ENCODE measurements at places on chromosomes 2 and 18. TPM values are rescaled to one million over a fixed set of nuclear protein-coding genes. Genes with fewer than 3 reads are reported as not detected.

The CHRNG gene
- not detected for total RNA-seq

The C1QL2 gene
- not detected for total RNA-seq

The FAP gene
- total RNA-seq, result 37.6 TPM

The CPO gene
- 3.0 TPM for total RNA-seq

DNA sequence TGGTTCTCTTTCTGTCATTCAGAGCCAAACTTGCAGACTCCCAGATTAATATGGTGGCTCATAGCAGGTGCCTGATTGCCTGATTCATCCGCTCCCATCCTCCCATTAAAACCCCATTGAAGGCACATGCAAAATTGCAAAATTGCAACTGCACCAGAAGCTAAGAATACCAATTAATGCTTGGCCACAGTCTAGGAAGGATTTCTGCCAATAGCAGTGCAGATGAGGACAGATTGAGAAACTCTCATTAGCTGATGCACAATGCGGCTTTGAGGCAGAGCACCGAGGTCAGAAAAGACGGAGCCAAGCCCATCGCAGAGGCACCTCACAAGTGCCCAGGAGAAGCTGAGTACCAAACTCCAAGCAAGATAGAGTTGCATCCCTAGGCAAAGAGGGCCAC, 172.8 kb downstream of the ARL4C start:
- no peaks in the 10 kb centered on the region for H3K4me1 ChIP-seq
- no peak overlapping the region for H3K4me3 ChIP-seq
- DNase-seq, result no peak

- no peak overlapping the region for H3K4me3 ChIP-seq
- DNase-seq, result no peak
- no peaks in the 10 kb centered on the region for H3K4me1 ChIP-seq
- no peaks in the 10 kb centered on the region for H3K27me3 ChIP-seq
Observed at GRCh38 chr2:122663620-122664019, 908.2 kb downstream of the TSN start.

- H3K27ac ChIP-seq, result no peak overlapping the region
- peaks cover 20% of the 10 kb centered on the region for H3K4me1 ChIP-seq
- no peak for DNase-seq
- H3K4me3 ChIP-seq, result no peak overlapping the region
- H3K36me3 ChIP-seq, result no peaks in the 10 kb centered on the region
Observed at GRCh38 chr2:21467910-21468309, 344.1 kb downstream of the TDRD15 start.

DNA sequence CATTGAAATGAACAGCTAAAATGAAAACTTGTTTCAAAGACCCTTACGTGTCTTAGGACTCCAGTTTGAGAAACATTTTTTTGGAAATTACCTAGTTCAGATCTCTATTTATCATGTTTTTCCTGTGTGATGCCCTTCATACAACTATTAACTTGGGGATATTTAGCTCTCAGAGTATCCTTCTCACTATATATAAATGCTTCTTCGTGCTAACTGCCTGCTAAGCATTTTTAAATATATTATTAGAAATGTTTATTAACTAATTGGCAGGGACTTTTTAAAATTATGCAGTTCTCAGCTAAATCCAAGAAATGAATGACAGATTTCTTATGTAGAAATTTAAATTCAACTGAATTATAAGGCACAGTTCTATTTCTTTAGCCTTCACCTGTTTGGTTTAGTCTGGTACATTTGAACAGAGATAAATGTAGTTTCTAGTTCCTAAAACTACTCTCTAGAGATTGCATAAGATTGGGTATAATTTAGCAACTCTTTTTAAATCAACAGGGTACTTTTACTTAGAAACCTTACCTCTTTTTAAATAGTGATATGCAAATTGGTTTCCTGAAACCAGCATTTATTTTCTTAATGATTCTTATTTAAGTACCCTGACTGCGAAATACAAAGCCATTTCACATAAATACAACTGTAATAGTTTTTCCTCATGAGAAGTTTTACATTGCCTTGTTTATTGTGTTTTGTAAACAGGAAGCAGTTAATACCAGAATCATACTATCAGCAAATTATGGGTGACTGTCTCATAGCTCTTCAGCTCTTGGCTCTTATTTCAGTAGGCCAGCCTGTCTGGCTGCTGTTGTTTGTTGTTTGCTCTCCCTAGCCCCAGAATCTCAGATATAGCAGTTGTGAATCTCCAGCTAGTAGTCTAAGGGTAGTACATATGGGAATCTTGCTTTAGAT, 140.7 kb downstream of the PTRHD1 start:
- DNase-seq, result no peak
- no peak overlapping the region for H3K27ac ChIP-seq
- H3K36me3 ChIP-seq, result no peaks in the 10 kb centered on the region
- H3K27me3 ChIP-seq, result no peaks in the 10 kb centered on the region

GRCh38 chr2:9388950-9389911, 34.1 kb downstream of the ITGB1BP1 start:
- no peak overlapping the region for H3K27ac ChIP-seq
- no peaks in the 10 kb centered on the region for H3K4me1 ChIP-seq
- peaks cover 56% of the 10 kb centered on the region for H3K36me3 ChIP-seq
- DNase-seq, result no peak

DNA sequence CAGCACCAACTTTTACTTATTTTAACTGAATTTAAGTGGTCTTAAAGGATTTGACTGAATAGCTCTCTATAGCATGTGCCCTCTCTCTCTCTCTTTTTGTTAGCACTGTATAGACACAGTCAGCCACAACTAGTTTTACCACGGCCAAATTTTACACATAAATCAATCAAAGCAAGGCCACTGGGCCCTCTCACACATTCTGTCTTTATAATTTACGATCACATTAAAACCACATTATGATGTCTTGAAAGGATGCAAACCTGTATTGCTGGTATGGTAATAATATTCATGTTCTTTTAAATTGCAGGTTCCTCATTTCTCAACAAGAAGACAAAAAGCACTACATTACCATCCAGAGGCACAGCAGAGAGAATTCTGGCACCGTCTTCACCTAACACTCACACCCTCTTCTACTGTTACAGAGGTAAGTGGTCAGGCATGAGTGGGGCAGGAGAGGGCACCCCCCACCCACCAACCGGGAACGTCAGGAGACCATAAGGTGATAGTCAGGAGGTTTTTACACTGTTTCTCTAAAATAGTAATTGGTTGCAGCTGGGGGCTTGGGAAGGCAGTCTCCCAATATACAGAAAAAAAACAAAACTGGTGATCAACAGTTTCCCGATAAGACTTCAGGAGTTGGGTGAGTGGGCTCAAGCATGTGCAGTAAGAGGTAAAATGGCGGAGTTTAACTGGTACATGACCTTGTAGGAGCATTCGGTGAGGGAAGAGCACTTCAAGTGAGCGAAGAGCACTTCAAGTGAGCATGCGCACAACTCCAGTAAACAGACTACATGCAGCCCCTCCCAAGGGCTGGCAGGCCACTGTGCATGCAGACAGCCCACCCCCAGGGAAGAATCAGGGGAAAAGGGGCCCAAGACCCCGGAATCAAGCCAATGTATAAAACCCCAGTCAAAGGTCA, 296.7 kb downstream of the PIEZO2 start:
- H3K4me1 ChIP-seq, result no peaks in the 10 kb centered on the region
- H3K36me3 ChIP-seq, result no peaks in the 10 kb centered on the region
- no peak overlapping the region for H3K4me3 ChIP-seq
- no peak for DNase-seq

DNA sequence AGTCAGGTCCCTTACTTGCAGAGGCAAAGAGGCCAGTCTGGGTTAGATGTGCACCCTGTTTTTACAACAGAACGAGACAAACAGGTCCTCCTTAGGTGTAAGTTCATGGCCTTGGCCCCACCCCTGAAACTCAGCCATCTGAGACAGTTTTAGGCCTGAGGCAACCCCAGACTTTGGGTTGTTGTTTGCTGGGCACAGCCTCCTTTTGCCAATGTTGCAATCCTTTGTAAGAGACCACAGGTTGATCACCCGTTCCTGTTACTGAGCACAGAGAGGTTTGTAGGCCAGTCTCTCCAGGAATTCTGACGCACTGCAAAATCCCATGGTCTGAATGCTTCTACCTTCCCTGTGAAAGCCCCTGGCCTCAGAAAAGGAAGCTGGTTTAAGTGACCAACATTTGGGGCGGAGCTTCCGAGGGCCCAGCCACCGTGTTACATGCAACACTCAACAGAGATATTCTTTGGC, 15.5 kb upstream of the IL1RN start:
- no peaks in the 10 kb centered on the region for H3K36me3 ChIP-seq
- no peaks in the 10 kb centered on the region for H3K4me1 ChIP-seq
- no peak overlapping the region for H3K4me3 ChIP-seq
- H3K27me3 ChIP-seq, result no peaks in the 10 kb centered on the region

- no peaks in the 10 kb centered on the region for H3K27me3 ChIP-seq
- peaks cover 5% of the 10 kb centered on the region for H3K36me3 ChIP-seq
- no peak overlapping the region for H3K27ac ChIP-seq
- no peak overlapping the region for H3K4me3 ChIP-seq
- no peaks in the 10 kb centered on the region for H3K4me1 ChIP-seq
Observed at GRCh38 chr2:61998426-61998825, 93.0 kb downstream of the COMMD1 start.

GRCh38 chr2:164186591-164186990, 434.7 kb downstream of the GRB14 start:
- no peaks in the 10 kb centered on the region for H3K4me1 ChIP-seq
- no peaks in the 10 kb centered on the region for H3K36me3 ChIP-seq
- H3K27me3 ChIP-seq, result no peaks in the 10 kb centered on the region
- DNase-seq, result no peak

DNA sequence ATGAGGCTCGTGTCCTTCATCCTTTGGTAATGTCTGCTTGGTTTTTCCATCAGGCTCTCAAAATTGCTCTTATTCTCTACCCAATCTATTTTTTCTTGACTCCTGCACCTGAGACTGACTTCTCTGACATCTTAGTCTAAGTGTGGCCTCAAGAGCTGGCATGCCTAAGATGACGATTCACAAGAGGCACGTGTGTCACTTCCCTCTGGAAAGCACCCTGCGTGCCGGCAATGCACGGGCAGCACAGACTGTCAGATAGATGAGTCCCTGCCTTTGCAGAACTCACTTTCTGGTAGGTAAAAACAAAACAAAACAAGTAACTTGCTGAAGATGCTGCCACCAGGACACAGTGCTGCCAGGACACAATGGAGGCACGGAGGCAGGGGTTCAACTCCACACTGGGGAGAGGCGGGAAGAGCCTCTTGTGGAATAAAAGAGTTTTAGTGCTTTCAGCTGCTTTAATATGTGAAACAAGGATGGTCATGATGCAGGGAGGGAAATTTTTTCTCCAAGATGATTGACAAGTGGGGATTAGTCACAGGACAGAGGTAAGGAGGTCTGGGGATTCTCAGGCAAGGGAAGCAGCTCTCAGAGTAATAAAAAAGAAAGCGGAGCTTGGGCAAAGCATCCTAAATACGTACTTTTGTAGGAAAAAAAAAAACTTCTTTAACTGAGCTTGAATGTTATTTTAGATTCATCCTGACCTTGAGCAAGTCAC, 27.3 kb downstream of the CYB5A start:
- H3K27me3 ChIP-seq, result no peaks in the 10 kb centered on the region
- peaks cover 3% of the 10 kb centered on the region for H3K36me3 ChIP-seq
- DNase-seq, result no peak
- no peaks in the 10 kb centered on the region for H3K4me1 ChIP-seq
- H3K4me3 ChIP-seq, result no peak overlapping the region

DNA sequence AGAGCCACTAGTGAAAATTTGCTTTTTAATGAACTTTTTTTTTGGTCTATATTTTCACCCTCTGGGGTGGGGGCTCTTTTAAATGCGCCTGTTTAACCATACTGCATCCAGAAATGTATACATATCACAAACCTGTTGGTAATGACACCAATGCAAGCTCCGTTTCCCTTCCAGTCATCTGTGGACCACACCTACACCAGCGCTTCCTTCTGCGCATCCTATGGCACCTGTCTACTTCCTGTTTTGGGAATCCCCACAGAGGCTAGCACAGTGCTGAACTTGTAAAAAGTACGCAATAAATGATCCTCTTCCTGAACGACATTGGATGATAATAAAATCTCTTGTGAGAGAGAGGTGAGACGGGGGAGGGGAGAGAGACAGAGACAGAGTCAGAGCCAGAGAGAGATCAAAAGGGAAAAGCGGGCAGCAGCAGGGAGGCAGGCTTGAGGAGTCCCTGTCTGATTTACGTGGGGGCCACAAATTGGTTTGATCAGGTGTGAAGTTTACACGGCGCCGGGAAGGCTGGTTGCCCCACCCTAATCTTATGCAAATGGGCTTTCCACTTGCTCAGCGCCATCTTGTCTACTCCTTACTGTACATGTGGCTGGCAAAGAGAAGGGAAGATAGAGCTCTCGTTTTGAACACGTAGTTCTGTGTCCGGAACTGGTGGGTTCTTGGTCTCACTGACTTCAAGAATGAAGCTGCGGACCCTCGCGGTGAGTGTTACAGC, 38.1 kb upstream of the SLC38A11 start:
- no peak for DNase-seq
- H3K4me3 ChIP-seq, result no peak overlapping the region
- H3K27me3 ChIP-seq, result no peaks in the 10 kb centered on the region
- no peak overlapping the region for H3K27ac ChIP-seq
- no peaks in the 10 kb centered on the region for H3K36me3 ChIP-seq

GRCh38 chr2:41618754-41619153, 429.1 kb upstream of the PKDCC start:
- peaks cover 30% of the 10 kb centered on the region for H3K4me1 ChIP-seq
- no peak for DNase-seq
- no peak overlapping the region for H3K27ac ChIP-seq
- H3K36me3 ChIP-seq, result no peaks in the 10 kb centered on the region
- H3K27me3 ChIP-seq, result no peaks in the 10 kb centered on the region

GRCh38 chr2:15981646-15982045, 41.3 kb downstream of the MYCN start:
- no peaks in the 10 kb centered on the region for H3K36me3 ChIP-seq
- H3K27me3 ChIP-seq, result no peaks in the 10 kb centered on the region
- no peak overlapping the region for H3K27ac ChIP-seq
- no peak overlapping the region for H3K4me3 ChIP-seq
- H3K4me1 ChIP-seq, result peaks cover 6% of the 10 kb centered on the region
- DNase-seq, result no peak

DNA sequence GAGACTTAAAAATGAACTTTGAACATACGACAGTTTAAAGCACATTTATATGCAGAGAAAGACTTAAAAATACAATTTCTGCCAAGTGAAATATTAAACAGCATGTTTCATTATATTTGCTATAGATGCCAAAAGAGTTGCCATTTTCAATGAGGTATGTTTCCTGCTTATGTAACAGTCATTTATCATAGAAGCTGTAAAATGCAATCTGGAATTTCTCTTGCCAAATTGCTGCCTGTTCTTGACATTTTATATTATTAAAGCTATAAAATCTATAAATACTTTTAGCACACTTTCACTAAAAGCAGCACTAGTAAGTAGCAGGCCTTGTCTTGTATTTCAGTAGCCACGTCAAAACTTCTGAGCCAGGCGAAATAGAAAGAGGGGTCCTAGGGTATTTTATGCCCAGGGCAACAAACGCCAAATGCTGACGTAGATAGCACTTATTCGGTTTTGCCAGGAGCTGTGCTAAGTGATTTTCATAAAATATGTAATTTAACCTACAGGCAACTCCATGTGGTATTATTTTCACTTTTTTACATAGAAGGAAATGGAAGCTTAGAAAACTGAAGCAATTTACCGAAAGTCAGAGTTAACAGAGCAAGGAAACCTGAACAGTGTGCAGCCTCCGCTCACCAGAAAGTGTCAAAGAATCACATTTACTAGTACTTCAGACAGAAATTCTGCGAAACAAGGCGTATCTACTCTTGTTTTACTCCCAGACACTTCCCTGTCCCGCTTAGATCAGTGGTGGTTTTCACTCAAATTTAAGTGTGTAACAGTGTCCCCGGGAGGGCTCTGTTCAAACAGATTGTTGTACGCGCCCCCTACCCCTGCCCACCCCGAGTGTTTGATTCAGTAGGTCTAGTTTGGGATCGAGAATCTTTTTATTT, 1.2 kb upstream of the CYP20A1 start:
- H3K27ac ChIP-seq, result peak overlapping the region; percentile 92
- H3K27me3 ChIP-seq, result no peaks in the 10 kb centered on the region
- DNase-seq, result no peak
- H3K4me3 ChIP-seq, result peak overlapping the region; percentile 84
